Ecto neural progenitor cell (in vitro differentiated cells): ENCODE measurements at places on chromosomes 7 and 10.

DNA sequence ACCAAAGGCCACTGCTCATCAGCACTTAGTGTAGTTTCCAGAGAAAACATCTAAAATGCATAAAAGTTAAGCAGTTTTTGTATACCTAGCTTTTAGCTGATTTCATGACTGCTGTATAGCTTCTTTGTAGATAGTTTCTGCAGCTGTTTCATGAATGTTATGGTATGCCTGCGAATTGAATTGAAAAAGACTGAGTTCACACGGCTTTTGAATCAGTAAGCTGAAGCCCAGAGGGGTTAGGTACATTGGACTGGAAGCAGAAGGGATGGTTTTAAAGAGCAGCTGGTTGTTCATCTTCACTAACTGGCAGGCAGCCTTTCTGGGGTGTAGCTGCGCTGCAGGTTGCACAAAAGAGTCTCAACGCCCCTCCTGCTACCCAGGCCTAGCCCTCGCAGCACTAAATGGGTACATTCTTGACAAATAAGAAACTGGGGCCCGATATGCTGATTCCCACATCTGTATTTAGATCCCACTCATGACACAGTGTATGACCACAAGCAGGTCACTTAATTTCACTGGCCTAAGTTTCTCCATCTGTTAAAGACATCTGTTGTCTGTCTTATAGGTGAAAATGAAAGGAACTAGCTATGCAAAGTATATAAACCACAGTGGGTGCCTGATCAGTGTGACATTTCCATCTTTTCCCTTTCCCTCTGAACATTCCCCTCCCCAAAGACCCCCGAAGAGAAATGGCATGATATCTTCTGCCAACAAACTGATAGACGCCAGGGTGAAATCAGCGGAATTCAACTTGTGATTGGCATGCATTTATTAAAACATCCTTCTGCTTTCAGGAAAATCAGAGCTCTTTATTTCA, 85.9 kb upstream of the AGBL3 start:
- DNase-seq = no peak

DNA sequence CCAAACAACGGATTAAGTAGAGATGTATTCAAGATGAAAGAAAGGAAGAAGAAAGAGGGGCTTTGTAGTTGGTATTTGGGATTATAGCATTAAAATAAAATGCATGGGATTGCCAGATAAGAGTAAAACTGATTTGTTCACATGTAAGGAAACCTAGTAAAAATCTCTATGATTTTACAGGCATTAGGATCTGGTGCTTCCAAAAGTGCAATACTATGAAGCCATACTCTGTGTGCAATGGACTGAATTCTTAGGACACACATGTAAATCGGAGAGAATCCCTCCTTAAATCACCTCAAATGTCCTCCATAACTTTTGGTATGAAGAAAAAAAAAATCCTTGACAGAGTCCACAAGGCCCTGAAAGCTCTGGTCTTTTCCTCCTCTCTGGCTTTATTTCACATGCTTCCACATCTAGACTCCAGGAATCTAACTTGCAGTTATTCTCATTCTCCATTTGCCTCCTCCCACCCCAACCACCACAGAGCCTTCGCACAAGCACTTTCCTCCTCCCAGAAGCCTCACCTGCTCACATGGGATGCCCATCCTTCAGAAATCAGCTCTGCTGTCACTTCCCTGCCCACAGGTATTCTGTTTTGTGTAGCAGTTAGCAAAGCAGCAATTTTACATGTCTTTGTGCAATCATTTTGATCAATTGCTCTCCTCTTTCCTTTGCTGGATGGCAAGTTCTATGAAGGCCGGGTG, 378.3 kb downstream of the KCNMA1 start:
- no peak for DNase-seq

DNA sequence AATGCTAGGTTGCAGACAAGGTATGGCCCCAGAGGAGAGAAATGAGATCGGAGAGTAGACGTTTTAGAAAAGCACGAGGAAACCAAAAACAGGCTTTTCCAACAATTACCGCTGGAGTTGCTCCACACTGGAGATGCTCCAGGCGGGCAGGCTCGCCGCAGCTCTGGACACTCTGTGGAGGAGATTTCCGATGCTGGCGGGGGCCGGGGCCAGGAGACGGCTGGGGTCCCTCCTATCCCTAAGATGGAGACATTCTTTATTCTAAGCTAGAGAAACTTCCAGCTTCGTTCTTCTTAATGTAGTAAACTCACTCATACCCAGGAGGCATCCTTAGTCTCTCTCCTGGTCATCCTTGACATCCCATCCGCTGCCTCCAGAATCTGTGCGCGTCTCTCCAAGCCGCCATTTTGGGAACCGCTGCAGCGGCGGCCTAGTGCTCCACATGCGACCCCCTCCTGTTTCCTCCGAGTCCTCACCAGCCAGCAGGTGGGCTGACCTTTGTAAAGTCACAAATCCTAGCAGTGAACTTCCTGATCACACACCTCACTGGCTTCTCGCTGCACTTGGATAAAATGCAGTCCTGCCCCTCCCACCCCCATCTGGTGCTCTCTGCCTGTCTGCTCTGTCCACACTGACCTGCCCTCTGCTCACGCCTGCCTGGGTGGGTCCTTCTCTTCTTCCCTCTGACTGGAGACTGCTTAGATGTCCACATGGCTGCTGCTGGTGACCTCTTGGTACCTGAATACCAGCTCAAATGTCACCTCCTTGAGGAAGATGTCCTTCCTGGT, 11.9 kb downstream of the PYROXD2 start:
- DNase-seq = no peak

DNA sequence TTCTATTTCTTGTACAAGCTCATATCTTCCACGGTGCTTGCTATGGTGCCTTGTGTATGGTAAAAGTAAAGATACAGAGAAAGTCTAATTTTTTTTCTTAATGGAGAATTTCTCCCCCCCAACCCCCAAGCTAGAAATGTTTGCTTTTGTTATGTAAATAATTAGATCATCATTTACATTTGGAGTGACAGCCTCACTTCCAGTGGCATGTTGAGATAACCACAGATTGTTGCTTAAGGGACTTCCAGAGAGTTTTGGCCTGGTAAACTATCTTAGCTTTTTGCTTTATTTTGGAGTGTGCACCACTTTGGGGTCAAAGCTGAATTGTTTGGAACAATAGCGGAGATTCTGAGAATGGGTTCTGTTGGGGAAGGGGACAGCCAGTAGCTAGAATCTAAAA, 129.7 kb downstream of the ZNF365 start:
- no peak for DNase-seq

DNA sequence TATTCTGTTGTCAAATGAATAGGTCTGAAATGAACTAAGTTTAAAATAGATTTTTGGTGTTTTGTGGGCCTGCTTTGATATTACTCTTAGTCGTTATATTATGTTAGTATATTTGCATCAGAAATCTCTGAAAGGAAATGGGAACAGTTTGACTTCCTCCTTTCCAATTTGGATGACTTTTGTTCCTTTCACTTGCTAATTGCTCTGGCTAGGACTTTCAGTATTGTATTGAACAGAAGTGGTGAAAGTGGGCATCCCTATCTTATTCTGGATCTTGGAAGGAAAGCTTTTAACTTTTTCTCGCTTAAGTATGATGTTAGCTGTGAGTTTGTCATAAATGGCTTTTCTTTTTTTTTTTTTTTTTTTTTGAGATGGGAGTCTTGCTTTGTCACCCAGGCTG, 273.6 kb upstream of the DKK1 start:
- DNase-seq = no peak

DNA sequence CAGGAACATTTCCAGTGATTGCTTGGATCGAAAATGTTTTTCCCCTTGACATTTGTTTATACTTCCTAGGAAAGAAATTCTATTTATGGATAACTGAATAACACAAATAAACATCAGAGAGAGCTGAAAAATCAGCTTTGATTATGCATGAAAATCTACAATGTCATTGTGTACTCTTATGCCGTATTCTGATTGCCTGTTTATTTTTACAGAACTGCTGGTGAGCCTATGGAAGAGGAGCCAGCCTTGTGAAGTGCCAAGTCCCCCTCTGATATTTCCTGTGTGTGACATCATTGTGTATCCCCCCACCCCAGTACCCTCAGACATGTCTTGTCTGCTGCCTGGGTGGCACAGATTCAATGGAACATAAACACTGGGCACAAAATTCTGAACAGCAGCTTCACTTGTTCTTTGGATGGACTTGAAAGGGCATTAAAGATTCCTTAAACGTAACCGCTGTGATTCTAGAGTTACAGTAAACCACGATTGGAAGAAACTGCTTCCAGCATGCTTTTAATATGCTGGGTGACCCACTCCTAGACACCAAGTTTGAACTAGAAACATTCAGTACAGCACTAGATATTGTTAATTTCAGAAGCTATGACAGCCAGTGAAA, 121.5 kb downstream of the TWIST1 start:
- DNase-seq = no peak
